ENCODE measurements at places on chromosomes 16 and 17. TPM values are rescaled to one million over a fixed set of nuclear protein-coding genes. Genes with fewer than 3 reads are reported as not detected.

GRCh38 chr16:62644030-62644812, 608.0 kb upstream of the CDH8 start:
- no peak overlapping the region for H3K4me3 ChIP-seq
- no peak for DNase-seq
- no peak overlapping the region for H3K27ac ChIP-seq
- H3K27me3 ChIP-seq: peaks cover 2% of the 10 kb centered on the region

- DNase-seq: peak; percentile 96
- H3K4me1 ChIP-seq: no peaks in the 10 kb centered on the region
- peak within 1 kb of the TSS; percentile 79 for H3K4me3 ChIP-seq
- peak within 1 kb of the TSS; percentile 20 for H3K27ac ChIP-seq
- H3K27me3 ChIP-seq: no peaks in the 10 kb centered on the region
- no peaks in the 10 kb centered on the region for H3K36me3 ChIP-seq
Observed at GRCh38 chr17:35242805-35243560, at the start of gene SLFN5. Gene SLFN5, plus strand, starts transcription at chr17:35243072. Its CDS starts 15,619 bp downstream, at chr17:35258691.

DNA sequence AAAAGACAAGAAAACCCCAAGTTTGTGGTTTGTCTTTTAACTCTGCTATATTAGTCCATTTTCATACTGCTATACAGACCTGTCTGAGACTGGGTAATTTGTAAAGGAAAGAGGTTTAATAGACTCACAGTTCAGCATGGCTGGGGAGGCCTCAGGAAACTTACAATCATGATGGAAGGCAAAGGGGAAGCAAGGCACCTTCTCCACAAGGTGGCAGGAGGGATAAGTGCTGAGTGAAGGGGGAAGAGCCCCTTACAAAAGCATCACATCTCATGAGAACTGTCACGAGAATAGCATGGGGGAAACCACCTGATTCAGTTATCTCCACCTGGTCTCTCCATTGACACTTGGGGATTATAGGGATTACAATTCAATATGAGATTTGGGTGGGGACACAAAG, 13.5 kb upstream of the ADAM11 start:
- no peak for DNase-seq
- no peaks in the 10 kb centered on the region for H3K4me1 ChIP-seq
- H3K27me3 ChIP-seq: no peaks in the 10 kb centered on the region
- no peaks in the 10 kb centered on the region for H3K36me3 ChIP-seq
- H3K27ac ChIP-seq: no peak overlapping the region
- no peak overlapping the region for H3K4me3 ChIP-seq

DNA sequence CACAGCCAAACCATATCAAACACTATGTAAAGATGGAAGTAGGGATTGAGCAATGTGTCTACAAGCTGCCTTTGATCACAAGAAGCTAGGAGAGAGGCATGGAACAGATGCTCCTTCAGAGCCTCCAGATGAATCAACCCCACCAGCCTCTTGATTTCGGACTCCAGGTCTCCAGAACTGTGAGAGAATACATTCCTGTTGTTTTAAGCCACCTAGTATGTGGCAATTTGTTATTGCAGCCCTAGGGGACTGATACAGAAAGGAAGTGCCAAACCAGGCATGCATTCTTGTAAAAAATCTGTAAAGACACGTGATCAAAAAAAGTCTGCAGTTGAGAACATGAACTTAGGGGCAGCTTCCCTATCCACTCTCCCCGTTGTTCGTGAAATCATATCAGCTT, 91.1 kb downstream of the C17orf67 start:
- no peaks in the 10 kb centered on the region for H3K4me1 ChIP-seq
- H3K27ac ChIP-seq: no peak overlapping the region
- no peak overlapping the region for H3K4me3 ChIP-seq

RNU2-1 gene
- total RNA-seq: 2,414 TPM

- H3K36me3 ChIP-seq: no peaks in the 10 kb centered on the region
- H3K4me1 ChIP-seq: no peaks in the 10 kb centered on the region
- H3K27me3 ChIP-seq: no peaks in the 10 kb centered on the region
- H3K27ac ChIP-seq: no peak overlapping the region
- no peak overlapping the region for H3K4me3 ChIP-seq
Observed at GRCh38 chr16:14175086-14175485, 104.0 kb downstream of the MRTFB start.

GRCh38 chr17:38815576-38816193, 9.4 kb downstream of the CWC25 start:
- no peaks in the 10 kb centered on the region for H3K4me1 ChIP-seq
- peaks cover 5% of the 10 kb centered on the region for H3K36me3 ChIP-seq
- no peaks in the 10 kb centered on the region for H3K27me3 ChIP-seq
- no peak overlapping the region for H3K27ac ChIP-seq
- DNase-seq: no peak

DNA sequence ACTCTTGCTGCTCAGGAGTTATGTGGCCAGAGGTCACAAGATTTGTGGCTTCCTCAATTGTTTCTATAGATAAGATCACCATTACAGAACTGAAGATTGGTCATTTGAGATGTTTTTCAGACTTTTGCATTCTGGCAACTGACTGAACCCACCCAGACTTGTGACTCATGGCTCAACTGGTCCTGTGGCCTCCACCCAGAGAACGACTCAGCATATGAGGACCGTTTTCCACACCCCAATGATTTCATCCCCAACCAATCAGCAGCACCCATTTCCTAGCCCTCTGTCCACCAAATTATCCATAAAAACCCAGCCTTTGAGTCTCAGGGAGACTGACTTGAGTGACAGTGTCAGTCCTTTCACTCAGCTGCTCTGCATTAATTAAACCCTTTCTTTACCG, 143.2 kb upstream of the ASIC2 start:
- no peaks in the 10 kb centered on the region for H3K4me1 ChIP-seq
- no peaks in the 10 kb centered on the region for H3K27me3 ChIP-seq
- DNase-seq: no peak
- no peaks in the 10 kb centered on the region for H3K36me3 ChIP-seq

ESRP2 gene
- total RNA-seq: 0.60 TPM

DRG2 gene
- total RNA-seq: 33.7 TPM

GRCh38 chr17:6069539-6070429, at the start of gene WSCD1:
Gene WSCD1, plus strand, starts transcription at chr17:6070379. Its CDS starts 10,280 bp downstream, at chr17:6080659.
- no peaks in the 10 kb centered on the region for H3K36me3 ChIP-seq
- peak within 1 kb of the TSS; percentile 72 for H3K4me3 ChIP-seq
- no peak for DNase-seq
- H3K27me3 ChIP-seq: no peaks in the 10 kb centered on the region
- H3K27ac ChIP-seq: no peak within 1 kb of the TSS

DNA sequence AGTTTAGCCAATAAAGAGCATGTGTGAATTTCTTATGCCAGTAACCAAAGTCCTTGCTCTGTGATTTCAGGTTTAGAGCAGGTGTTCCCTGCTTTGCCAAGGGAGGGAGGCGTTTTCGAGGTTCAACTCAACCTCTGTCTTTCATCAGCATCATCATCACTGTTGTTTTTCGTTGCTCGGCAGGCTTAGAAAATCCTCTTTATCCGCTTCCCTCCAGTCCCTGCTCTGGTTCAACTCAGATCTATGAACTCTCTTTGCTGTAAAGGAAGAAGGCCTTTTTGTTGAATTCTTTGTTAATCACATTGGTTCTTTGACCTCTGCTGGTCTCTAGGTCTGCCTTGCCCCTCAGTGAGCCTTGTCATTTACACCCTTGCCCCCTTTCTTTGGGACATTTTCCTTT, 243.9 kb upstream of the RBFOX1 start:
- no peaks in the 10 kb centered on the region for H3K27me3 ChIP-seq
- H3K27ac ChIP-seq: no peak overlapping the region
- no peaks in the 10 kb centered on the region for H3K4me1 ChIP-seq
- no peak for DNase-seq

- H3K4me1 ChIP-seq: no peaks in the 10 kb centered on the region
- H3K27me3 ChIP-seq: no peaks in the 10 kb centered on the region
- no peak for DNase-seq
- no peak overlapping the region for H3K4me3 ChIP-seq
Observed at GRCh38 chr17:59186850-59187249, 23.0 kb upstream of the SMG8 start.

CCL14 gene
- total RNA-seq: 224 TPM

NBR1 gene
- total RNA-seq: 99.1 TPM

GRCh38 chr16:52384378-52384777, 162.6 kb downstream of the TOX3 start:
- no peaks in the 10 kb centered on the region for H3K27me3 ChIP-seq
- H3K27ac ChIP-seq: no peak overlapping the region
- DNase-seq: no peak
- H3K4me3 ChIP-seq: no peak overlapping the region
- H3K4me1 ChIP-seq: no peaks in the 10 kb centered on the region
- no peaks in the 10 kb centered on the region for H3K36me3 ChIP-seq

- no peaks in the 10 kb centered on the region for H3K36me3 ChIP-seq
- DNase-seq: no peak
- H3K4me3 ChIP-seq: peak overlapping the region; percentile 38
- H3K4me1 ChIP-seq: no peaks in the 10 kb centered on the region
Observed at GRCh38 chr17:44069974-44070454, 521 bp upstream of the G6PC3 start.

- no peaks in the 10 kb centered on the region for H3K36me3 ChIP-seq
- no peaks in the 10 kb centered on the region for H3K4me1 ChIP-seq
- no peak for DNase-seq
- no peak overlapping the region for H3K27ac ChIP-seq
Observed at GRCh38 chr17:11628374-11628773, 30.1 kb downstream of the DNAH9 start.

CTRB1 gene
- 3.4 TPM for total RNA-seq

- H3K27me3 ChIP-seq: no peaks in the 10 kb centered on the region
- H3K4me3 ChIP-seq: no peak overlapping the region
- peak; percentile 32 for DNase-seq
- H3K27ac ChIP-seq: no peak overlapping the region
Observed at GRCh38 chr17:44361292-44362260, 2.1 kb downstream of the FAM171A2 start.

DNA sequence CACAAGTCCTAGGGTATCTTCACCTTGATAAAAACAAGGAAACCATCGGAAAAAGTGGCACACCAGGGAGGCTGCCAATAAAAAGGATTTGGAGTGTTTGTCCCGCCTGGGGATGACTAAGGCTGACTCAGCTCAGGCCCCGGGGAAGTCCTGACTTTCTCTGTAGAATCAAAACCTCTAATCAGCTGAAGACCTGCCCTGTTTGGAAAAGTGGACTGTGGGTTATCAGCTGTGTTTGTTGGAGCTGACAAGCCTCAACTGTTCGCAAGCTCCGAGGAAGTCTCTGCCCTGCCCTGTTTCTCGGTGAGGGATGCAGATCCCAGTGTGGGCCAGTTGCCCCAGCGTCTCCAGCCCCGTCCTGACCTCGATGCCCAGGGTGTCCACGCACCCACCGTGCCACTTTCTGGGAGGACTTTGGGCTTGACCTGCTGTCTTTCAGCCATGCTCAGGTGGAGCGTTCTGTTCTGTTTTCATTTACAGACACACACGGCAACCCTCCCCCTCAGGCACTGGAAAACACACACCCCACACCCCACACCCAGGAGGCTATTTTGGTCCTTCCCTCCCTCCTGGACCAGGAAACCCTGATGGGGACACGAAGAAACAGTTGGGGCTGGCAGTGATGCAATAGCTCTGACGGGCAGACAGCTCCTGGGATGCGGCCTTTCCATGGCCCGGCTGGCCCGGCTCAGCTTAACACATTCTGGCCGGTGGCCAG, 27.6 kb upstream of the PITPNA start:
- peak; percentile 82 for DNase-seq
- no peak overlapping the region for H3K4me3 ChIP-seq
- no peak overlapping the region for H3K27ac ChIP-seq
- no peaks in the 10 kb centered on the region for H3K4me1 ChIP-seq
- H3K36me3 ChIP-seq: no peaks in the 10 kb centered on the region
- H3K27me3 ChIP-seq: no peaks in the 10 kb centered on the region

WDR90 gene
- 25.8 TPM for total RNA-seq
